AG08396 (cell line): ENCODE measurements at places on chromosomes 1 and 21.

DNA sequence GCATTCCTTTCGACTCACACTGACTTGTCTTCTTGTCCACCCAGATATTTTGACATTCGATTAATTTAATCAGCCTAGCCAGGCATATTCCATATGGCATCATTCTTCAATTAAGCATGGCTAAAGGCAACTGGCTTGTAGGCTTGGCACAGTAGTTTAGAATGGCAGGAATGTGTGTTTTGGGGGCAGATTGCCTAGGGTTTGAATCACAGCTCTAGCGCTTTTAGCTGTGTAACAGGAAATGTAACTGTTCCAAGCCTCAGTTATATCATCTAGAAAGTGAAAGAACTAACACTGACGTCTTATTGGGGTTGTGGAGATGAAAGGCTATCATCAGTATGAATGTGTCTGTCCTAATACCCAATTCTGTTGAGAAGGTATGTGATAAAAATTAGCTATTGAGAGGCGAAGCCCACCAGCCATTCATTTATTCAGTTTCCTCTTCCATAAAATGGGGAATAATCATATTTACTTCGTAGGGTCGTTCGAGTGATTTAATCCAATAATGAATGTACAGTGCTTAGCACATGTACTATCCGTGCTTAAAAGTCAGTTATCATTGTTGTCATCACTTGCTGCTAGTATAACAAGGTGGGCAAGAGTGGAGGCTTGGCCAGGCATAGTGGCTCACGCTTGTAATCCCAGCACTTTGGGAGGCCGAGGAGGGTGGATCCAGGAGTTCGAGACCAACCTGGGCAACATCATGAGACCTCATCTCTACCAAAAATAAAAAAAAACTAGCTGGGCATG lies 41.6 kb upstream of the GRHL3 start:
- no peak for DNase-seq

DNA sequence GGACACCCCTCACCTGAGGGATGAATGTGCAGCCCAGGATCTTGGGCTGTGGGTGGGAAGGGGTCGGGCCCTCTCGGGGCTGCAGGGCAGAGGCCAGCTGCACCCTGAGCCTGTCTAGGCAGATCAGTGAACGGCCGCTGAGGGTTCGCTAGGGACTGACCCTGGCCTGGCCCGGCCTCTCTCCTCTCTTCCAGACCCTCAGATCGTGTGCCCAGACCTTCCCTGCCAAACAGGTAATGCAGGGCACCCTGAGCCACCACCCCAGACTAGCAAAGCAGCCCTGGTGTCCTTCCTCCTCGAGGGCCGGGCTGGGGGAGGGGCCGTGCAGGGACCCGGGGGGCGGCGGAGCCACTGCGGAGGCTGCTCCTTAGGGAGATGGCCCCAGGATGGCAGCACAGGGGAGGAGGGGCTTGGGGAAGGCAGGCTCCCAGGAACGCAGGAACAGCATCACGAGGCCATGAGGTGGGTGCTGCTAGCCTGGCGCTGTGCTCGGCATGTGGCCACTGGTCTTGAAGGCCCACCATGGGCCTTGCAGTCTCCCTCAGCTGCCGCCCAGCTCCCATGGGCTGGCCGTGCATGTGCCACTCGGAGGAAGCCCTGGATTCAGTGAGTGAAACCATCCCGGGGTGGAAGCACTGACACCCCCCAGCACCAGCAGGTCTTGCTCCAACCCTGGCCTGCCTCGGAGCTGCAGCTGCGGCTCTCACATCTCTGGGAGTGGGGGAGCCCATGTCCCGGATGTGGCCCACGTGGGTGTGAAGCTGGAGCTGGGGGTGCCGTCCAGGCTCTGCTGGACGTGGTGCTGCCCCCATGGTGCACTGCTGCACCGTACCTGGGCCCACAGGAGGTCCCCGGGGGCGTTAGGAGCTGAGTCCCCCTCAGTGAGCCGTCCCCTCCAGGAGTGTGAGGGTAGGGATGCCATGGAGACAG lies 28.7 kb downstream of the COL6A2 start:
- no peak for DNase-seq

DNA sequence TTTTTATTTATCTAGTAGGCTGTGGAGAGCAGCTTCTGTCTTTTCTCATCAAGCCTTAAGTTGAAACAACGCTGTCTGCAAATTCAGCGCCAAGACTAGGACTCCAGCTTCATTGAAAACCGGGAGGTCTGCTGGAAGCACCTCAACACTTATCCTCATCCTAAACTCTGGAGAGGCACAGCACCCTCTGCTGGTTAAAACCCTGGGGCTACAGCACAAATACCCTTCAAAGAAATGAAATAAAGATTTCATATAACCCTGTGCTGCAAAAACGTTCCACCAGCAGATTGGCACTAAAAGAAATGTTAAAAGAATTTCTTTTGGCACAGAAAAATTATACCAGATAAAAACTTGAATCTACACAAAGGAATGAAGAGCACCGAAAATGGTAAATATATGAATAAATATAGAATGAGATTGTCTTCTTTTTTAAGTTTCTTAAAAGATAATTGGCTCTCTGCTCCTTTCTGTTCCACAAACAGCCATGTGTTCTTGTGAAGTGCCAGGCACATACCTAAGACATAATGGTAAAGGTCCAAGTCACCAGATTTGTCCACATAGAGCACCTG lies 227.7 kb upstream of the SAMSN1 start:
- DNase-seq, result no peak

GRCh38 chr1:88216441-88216840 lies 467.6 kb upstream of the PKN2 start:
- no peak for DNase-seq

DNA sequence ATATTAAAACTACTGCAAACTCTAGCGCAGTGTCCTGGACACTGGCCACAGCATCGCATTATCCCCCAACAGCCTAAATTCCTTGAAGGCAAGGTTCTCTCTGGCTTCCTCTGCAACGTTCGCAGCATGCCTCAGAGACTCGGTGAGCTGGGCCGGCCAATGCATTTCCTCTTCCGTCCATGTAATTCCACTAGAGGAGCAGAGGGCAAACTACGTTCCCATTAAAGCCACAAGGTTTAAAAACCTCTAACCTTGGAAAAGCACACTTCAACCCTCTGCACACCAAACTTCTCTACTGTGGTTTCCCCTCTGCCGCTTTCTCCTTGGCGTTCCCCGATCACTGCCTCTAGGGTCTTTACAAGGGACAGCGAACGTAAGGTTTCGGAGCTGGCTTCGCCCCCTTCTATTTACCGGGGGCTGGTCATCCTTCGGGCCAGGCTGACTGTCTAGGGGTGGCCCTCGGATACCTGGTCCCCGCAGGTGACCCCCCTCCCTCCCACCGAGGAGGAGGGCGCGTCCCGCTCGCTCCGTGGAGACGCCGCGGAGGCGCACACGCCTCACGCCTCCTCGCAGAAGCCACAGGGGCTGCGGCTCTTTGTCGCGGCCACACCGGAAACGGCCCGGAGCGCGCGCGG lies 456 bp upstream of the SMYD2 start:
- DNase-seq, result peak; percentile 29

DNA sequence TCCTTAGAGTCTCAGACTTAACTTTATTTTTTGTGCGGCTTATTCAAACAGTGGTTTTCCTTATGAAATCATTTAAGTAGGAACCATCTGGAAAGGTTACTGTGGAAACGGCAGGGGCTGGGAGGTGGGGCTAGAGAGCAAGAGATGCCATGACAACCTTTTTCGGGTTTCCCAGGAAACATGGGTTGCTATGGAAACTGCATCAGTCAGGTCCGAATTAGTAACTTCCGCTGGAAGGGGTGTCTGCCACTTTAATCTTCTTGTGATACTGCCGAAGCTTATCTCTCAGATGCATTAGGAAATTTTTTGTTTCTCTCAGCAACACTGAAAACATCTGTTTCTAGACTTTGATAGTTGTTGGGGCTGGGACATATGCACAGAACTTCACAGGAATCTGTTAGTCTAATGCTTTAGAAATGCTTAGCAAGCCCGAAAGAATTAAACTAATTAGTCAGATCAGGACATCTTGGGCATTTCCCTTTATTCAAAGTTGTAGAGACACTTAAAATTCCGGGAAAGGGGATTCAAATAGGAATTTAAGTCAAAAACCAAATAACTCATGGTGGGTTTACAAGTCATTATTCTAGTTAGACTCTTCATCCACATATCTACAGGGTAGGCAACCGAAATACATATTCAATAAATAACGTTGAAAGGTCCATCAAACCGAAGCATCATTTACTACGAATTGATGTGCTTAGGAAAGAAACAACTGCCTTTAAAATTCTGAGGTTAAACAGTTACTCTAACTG lies 2.6 kb downstream of the KCNA3 start:
- DNase-seq, result peak; percentile 72
